ENCODE measurements at places on chromosomes 5 and 9.

- DNase-seq = peak; percentile 40
Observed at GRCh38 chr5:103375350-103375749, 116.8 kb downstream of the MACIR start.

DNA sequence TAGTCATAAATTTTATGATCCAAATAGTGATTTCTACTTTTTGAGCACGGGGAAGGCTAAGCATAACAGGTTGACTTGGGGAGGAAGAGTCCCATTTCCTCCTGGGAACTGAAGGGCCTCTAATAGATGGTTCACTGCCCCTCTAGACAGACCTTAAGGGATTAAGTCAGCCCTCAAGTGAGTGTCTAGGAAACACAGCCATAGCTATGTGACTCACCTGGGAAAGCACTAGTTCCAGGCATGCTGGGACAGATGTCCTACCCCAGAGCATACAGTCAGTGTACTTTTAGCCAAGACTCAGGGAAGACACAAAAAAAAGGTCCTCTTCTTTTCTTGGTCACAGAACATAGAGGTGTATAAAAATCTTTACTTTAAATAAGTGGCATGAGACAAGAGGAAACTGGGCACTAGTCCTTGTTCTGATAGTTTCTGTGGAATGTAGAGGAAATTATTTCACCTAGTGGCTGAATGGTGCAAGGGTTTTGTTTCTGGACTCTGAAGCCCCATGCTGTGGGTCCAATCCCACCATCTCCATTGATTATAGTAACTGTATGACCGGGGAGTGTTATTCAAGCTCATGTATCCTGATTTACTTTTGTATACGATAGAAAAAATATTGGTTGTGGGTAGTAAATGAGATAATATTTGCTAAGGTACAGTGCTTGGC, 86.0 kb downstream of the NREP start:
- no peak for DNase-seq

GRCh38 chr9:27427272-27427643, 96.8 kb upstream of the IFNK start:
- DNase-seq = no peak

DNA sequence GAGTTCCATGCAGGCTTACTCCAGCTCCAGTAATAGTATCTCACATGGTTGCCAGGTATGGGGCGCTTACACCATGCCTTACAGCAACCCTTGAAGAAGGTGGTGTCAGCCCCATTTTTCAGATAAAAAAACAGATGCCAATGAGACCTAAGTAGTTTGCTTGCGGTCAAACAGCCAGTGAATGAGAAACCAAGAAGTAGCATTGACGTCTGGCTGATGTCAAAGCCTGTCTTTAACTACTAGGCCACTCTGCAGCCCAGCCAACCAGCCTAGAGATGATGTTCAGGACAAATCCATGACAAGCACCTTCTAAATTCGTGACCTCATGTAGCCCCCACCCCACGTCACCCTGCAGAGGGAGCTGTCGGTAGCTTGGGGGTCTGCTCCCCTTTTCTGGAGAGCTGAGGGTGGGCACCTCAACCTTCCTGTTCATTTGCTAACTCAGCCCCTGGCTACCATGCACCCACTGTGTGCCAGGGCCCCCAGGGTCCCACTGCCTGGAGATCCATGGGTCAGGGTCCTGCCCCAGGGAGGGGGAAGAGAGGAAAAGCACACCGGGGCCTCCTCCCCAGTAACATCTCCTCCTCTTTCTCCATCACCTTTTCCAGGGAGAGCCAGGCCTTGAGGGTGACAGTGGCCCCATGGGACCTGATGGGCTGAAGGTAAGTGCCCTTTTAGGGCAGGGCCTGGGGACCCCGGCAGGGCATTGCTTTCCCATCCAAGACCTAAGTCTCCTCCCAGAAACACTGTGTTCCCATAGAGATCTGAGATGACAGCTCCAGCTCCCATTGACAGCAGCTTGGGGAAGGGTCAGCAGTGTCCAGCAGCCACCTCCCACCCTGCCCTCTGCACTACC, 52.5 kb upstream of the ORM1 start:
- no peak for DNase-seq

DNA sequence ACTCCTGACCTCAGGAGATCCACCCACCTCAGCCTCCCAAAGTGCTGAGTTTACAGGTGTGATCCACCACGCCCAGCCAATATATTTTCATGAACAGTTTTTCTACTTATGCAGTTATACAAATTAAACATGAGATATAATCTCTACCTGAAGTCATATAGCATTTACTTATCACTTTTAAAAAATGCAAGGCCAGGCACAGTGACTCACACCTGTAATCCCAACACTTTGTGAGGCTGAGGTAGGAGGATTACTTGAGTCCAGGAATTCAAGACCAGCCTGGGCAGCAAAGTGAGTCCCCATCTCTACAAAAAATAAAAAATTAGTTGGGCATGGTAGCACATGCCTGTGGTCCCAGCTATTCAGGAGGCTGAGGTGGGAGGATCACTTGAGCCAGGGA, 164.7 kb upstream of the LHFPL2 start:
- DNase-seq = no peak

GRCh38 chr5:67081261-67081660, 115.3 kb downstream of the CD180 start:
- DNase-seq = no peak

DNA sequence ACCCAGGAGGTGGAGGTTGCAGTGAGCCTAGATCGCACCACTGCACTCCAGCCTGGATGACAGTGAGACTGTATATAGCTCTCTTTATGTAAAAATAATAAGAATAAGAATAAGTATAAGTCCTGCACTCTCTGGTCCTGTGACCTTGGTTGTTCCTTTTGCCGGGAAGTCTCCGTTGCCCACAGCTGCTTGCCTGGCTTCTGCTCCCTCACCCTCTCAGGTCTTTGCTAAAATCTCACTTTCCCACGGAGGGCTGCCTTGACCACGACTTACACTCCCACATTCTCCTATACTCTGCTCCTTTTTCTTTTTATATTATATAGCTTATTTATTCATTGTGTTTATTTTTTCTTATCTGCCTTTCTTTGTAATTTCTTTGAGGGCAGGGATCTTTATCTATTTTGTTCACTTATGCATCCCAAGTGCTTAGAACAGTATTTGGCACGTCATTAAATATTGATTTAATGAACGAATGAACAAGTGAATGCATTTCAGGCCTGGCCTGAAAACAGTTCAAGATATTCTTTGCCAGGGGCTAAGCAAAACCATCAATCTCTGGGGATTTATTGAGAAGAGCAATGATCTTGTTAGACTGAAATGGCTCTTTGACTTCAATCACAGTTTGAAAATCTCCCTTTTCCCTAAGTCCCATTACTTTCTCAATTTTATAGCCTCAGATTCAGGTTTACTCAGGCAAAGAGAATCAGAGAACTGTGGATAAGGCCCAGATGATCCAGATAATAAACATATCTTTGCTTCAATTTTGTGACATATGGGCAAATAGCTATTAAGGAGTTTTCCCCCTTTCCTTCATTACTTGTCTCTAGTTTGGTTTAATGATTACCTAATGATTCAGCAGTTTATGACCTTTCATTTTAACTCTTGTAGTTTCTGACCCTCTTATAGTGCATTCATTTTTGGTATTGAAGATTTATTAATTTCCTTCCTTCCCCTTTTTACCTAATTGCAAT, 60.8 kb upstream of the TMC1 start:
- no peak for DNase-seq

DNA sequence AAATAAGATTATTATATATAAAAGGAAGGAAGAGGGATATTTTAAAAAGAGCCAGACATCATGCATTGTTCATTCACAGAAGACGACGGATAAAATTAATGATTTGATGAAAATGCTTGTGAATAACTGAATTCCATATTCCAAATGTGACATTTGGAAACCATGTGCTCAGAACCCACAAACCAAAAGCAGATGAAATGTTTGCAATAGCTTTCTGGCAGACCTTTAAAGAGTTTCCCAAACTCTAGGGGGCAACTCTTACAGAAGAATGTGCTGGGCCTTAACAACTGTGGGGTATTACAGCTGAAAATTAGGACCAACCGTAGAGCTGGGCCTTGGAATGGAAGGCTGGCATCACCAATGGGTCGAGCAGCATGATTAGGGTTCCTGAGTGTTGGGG, 471.0 kb downstream of the EFNA5 start:
- DNase-seq = no peak

DNA sequence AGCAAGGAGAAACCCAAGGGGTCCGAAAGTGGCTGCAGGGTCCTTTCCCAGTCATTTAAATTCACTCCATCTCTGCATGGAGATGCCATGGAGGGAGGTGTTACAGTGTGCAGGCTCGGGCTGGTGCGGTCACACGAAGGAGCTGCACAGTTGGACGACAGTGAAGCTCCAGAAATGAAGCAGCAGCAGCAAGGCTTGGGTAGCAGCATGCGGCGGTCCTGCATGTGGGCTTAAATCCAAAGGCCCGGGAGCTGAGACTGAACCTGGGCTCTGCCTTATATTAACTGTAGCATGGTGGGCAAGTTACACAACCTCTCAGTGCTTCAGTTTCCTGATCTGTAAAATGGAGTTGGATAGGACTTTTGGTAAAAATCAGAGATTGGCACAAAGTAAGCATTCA, 51.4 kb downstream of the APBA1 start:
- no peak for DNase-seq

DNA sequence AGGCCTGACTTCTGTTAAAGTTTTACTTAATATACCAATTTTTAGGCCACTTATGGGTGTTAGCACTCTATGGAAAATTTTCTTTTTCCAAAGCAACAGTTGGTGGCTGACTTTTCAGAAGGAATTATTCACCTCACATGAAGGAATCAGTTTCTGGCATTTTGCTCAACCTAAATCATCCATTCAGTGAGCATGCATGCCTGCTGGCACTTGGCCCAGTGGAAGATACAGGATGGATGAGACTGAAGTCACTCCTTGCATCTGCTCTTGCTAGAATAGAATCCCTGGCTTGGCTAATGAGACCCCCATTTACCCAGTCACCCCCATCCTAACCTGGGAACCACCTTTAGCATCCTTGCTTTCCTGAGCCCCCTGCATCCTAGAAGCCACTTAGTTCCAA, 131.7 kb downstream of the WDR41 start:
- no peak for DNase-seq

DNA sequence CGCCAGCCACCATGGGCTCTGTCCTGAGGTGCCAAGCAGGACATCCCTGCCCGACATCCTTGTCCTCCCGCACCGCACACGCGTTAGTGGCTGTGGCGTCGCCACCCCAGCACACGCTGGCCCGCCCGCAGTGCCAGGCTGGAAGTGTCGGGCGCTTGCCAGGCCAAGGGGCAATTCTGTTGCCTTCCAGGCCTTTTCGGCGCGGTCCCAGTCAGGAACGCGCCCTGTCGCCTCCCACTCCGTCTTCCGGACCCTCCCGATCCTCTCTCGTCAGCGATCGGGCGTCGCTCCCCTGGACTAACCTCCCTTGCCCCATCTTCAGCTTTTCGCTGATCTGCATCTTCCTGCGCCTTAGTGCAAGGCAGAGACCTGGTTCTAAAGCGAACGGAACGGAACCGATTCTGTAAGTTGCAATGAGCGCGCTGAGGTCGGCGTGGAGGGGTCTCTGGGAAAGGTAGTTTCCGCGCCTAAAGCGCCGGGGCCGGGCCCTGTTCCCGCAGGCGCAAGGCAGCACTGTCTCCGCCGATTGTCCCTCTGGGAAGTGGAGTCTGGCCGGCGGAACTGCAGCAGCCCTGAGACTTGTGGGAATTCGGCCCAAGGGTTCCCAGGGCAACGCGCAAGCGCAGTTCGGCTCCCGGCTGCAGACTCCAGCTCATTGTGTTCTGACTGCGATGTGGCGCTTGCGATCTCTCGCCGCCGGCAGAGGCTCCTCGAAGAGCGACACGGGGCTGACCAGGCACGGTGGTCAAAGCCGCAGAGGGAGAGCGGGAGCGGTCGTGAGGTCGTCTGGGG, at the start of gene ZNF454:
ZNF454 (plus strand) TSS at position 630 of the 792 bp plus-strand sequence. CDS start 1,594 bp downstream, outside the sequence.
- peak; percentile 99 for DNase-seq

Data from tongue (tissue), 3 donors.